ENCODE measurements at places on chromosomes 3 and 15.

DNA sequence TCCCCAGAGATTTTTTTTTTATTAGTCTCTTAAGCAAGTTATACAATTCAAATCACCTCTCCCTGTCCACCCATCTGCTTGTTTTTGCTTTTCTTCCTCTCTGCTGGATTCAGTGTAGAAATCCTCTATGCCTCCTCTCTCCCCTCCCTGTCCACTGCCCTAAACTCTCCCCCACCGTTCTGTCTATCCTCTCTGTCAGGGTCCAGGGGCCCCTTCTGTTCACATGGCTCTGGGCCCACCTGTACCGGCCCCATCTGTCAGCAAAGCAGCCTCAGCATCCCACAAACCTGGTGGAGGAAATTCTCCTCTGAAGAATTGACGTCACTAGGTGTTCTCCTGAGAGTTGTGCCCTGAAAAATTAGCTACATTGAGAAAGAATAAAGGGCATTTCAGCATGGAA is 137.6 kb upstream of the CMC1 start:
- DNase-seq: no peak

- no peak for DNase-seq
Measured at GRCh38 chr15:78320183-78320582, 20.0 kb upstream of the CRABP1 start.

- no peak for DNase-seq
Measured at GRCh38 chr15:68580026-68580882, 1.5 kb downstream of the CORO2B start.

GRCh38 chr3:163315786-163316185 is 1762.5 kb downstream of the SI start:
- no peak for DNase-seq

GRCh38 chr3:183587336-183587735 is 31.8 kb upstream of the KLHL6 start:
- peak; percentile 13 for DNase-seq

- no peak for DNase-seq
Measured at GRCh38 chr15:51161491-51162220, 67.0 kb upstream of the TNFAIP8L3 start.

DNA sequence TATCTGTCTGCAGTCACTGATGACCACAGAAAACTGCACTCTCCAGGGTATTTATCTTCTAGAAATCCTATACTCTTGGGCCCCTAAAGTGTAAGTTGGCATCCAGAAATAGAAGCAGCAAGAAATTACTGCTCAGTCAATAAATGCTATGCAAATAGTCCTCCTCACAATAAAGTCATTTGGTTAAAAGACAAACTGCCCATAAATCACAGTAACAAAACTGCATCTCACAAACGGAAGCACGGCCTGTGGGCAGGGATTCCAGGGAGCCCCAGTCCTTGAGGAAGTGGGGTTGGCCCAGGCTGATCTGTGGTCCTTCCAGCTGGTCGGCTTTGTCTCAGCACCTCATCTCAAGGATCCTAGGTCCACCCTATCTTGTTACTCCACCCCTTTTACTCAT is 29.7 kb upstream of the SPATA12 start:
- no peak for DNase-seq

DNA sequence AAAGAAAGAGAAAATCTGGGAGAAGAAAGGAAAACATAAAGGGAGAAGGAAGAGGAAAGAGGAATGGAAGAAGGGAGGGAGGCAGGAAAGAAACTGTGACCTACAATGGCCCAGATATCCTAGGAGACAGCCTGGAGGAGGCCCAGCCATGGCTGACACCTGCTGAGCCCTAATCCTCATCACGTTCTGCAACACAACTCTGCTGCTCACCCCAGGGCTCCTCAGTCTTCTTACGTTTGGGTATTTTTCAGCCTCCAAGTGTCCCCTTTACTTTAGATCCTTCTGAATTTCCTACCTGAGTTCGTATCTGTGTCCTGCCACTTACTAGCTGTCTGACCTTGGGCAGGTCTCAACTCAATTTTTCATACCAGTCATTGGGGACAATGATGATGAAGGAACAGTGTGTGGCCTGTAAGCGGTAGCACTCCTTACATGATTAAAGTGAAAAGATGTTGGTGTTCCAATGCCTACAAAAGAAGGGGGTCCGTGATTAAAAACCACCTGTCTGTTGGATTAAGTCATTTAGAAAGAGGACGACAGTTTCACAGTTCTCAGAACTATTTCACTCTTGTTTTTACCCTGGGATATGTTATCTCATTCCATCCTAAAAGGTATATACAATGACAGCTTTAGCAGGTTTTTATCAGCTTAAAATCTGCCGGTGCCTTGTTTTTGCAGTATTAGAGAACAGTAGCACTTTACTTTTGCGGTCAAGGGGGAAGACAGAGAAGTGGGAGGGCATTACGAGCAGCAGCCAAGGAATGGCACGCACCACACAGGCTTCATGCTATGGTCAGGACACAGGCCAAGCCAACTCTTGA is 47.4 kb downstream of the CCR4 start:
- no peak for DNase-seq

DNA sequence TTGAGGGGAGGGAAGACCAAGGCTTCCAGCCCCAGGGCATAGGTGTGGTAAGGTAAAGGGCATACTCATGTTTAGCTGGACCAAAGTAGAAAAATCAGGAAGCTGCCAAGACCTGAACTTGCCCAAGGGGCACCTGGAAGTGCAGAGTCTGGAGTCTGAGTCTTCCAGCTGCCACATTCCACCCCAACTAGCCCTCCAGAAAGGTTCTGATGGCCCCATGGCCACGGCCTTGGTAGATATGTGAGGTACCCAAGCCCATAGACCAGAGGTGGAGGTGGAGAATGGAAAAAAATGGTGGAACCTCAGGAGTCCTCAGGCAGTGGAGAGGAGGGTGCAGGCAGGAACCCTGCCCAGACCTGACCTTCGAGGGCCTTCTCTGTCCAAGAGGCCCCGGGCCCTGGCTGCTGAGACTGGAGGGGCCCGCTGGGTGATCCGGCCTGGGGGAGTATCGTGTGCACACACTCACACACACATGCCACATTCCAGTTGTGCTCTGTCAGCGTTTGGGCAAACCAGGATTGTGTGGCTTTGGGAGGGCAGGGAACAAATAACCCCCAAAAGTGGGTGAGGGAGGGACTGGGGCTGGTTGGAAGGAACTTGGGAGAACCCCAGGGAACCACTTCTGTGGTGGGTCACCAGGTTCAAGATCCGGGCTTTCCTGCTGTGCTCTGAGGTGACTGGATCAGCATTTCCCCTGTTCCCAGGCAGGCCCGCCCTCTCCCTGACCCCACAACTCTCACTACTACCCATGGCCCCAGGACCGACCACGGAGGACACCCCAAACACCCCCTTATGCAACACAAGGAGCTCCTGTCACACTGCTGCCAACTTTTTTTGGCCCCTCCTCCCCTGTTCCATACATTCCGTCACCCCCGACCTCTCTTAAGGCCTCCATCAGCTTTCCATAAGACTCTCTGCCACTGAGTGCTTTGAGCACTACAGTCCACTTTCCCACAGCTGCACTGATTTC is 11.6 kb downstream of the MYL3 start:
- DNase-seq: no peak

GRCh38 chr3:57652203-57652602 is 40.7 kb downstream of the DENND6A start:
- DNase-seq: peak; percentile 23

DNA sequence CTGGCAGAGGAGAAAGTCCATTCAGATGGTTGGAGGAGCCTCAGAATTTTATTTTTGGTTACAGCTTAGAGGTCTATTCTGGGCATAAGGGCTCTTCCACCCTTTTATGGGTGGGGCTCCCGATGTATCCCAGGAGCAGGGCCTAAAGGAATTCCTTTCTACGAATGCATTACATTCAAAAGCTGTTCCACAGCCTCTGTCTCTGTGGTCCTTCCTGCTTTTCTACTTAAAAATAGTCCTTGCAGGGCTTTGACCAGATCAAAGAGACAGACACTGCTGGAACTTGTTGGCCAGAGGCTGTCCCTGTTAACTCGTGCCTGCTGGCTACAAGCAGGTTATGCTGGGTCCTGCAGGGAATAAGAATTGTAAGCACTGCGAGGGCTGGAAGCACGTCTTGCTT is 14.4 kb upstream of the NOX5 start:
- no peak for DNase-seq

DNA sequence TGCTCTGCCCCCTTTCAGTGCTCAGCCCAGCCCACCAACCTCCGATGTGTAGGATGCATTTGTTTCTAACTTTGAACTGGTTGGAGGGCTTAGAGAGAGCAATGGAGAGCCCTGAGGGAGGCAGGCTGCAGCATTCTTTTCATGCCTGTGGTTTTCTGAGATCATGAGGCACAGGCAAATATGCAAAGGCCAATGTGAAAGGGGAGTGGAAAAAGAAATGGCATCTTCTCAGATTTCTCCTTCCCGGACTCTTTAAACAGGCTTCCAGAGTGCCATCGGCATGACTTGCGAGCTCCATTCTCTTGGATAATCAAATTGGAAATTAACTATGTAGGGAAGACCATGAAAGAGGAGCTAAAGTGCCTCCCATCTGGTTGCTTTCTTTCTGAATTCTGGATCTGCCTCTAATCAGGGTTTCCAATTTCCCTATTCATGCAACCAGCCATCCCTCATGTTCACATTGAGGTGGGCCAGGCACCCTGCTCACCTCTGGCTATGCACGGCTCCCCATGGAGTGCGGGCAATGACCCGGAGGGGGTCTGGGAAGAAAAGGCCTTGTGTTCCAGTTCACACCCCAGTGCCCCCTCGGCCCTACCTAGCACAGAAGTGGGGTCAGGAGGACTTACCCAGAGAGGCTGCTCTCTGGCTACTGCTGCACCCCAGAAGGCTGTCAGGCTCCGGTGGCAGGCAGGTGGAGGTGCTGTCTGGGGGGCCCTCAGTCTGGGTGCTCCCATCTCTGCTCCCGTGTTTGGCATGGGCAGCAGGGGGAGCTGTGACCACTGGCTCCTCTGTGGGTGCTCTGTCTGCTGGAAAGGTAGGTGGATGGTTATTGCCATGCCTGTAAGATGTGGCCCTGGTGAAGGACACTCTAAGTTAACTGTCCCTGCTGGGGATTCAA is 16.1 kb downstream of the AMOTL2 start:
- DNase-seq: peak; percentile 98

GRCh38 chr15:39301589-39301999 is 279.3 kb upstream of the THBS1 start:
- peak; percentile 73 for DNase-seq

DNA sequence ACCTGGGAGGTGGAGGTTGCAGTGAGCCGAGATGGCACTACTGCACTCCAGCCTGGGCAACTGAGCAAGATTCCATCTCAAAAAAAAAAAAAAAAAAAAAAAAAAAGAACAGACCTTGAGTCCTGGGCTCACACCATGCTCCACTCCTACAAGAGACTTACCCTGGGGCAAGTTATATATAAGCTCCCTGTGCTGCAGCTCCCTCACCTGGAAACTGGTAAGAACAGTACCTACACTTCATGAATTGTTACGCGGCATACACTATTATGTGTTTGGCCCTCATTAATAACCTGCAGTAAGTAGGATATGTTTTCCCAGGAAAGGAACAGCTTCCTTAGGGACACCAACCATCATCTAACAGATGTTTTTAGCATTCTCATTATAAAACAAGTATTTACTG is 119.6 kb downstream of the FMN1 start:
- DNase-seq: peak; percentile 52

- DNase-seq: no peak
Measured at GRCh38 chr15:77577366-77577950, 55.3 kb downstream of the LINGO1 start.

DNA sequence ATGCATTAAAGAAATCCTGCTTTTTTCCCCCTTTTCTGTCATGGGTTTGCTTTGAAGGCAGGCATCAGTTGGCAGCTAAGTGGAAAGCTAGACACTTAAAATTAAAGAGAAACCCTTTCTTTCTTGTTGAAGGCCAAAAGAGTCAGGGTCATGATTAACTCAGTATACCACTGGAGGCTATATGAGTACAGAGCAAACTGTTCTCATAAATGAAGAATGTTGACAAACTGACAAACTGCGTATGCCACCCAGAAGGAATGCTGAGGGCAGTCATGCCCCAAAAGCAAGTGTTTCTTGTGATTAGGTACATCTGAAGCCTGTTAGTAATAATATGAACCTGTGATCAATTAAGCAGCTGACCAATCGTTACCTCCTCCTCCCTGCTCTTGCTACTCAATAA is 43.6 kb upstream of the COL6A6 start:
- DNase-seq: no peak

GRCh38 chr3:113223475-113224281 is 12.3 kb downstream of the BOC start:
- peak; percentile 23 for DNase-seq

DNA sequence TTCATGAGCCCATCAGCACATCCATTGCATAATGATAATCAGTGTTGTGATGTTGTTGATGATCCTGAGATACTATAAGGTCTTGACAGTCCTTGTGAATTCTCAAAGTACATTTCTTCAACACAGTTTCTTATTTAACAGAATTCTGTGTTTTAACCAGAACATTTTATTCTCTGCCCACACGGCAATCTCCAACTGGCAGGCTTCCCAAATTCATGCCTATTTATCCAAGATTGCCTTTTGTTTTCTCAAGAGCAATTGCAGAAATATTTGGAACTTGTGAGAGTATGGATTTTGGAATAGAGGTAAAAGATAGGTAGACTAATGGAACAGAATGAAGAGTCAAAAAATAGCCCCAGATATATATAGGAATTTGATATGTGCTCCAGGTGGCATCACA is 116.0 kb downstream of the UACA start:
- DNase-seq: no peak

- DNase-seq: no peak
Measured at GRCh38 chr3:31498791-31499190, 33.9 kb upstream of the STT3B start.

GRCh38 chr3:78994174-78995027 is 773.4 kb downstream of the ROBO1 start:
- DNase-seq: peak; percentile 46

DNA sequence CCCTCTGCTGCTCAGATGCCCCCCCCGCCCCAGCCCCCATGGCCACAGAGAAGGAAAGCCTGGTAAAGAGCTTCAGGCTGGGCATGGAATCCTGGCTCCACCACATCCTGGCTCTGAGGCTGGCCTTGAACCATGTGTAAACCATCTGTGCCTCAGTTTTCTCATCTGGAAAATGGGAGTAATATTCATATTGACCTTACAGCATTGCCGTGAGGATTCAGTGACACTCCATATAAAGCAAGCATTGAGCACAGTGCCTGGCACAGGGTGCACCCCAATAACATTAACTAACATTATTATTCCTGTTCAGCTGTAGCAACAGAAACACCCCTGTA is 150.7 kb downstream of the XXYLT1 start:
- DNase-seq: peak; percentile 22

DNA sequence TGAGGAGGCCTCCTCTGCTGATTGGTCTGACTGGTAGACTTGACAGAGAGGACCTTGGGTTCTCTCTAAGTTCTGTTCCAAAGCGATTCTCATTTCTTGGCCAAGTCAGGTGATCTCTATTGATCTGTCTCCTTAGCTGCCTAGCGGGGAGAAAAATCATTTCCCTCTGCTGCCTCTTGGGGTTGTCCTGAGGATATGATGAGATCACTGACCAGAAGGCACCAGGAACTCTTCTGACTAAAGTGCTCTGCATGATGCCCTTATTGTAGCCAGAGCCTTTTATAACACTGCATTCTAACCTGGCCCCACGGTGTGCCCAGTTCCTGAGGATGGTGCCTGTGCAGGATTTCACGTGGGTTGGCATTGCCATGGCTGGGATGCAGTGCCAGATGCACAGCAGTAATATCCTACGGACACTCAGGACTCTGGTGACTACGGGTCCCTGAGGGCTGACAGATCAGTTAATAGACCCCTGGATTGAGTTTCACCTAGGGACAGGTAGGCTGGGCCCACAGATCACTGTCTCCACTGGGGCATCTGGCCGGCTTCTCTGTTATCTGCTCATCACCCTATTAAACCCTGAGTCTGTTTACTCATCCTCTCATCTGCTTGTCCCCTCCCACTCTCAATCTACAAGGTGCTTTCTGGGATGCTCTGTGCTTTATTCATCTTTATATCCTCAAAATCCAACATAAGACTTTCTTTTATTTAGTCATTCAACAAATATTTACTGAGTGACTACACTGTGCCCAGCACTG is 3.9 kb upstream of the HEG1 start:
- peak; percentile 55 for DNase-seq
